AG10803 (cell line): ENCODE measurements at places on chromosomes 4 and X.

DNA sequence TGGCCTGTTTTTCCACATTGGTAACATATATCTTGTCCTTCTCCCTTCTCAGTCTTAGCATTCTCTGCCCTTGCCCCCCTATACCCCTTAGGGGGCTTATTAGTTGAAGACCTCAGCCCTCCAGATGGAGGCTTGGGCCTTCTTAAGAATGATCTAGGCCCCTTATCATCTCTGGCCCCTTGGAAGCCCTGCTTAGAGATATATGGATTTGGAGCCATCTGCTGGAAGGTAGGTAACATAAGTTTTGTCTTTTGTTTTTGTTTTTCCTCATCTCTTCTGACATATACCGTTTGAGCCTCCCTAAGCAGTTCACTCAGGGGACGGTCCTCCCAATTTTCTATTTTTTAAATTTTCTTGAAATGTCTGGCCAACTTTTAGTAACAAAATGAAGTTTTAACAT is 48.3 kb upstream of the NAP1L2 start:
- peak; percentile 0 for DNase-seq

DNA sequence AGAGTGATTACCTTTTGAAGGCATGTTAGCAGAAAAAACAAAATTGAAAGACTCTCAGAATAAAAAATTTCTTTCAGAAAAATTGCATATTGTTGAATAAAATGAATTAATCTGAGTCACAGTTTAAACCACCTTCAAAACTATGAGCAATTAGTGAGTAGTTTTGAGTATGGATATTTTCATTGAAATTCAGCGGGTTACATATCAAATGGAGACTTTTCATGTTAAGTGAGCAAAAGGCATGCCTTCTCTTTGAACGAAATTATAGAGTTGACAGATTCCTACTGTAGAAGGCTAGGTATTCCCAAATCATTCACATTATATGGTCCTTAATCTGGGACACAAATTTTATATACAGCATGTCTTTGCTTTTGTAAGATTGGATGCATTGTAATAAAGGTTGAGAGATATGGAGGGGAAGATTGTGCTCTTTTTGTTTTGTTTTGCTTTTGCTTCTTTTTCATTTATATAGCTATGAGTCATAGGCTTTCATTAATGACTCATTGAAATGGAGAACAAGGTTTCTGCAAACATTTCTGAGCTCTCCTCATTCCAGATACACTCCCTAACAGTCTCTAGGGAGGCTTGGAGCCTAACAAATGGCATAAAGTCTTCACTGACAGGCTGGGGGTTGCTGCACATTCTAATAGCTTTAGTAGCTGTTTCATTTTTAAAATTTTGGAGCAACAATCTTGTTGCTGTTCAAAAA is 21.6 kb downstream of the PCDH18 start:
- peak; percentile 96 for DNase-seq

DNA sequence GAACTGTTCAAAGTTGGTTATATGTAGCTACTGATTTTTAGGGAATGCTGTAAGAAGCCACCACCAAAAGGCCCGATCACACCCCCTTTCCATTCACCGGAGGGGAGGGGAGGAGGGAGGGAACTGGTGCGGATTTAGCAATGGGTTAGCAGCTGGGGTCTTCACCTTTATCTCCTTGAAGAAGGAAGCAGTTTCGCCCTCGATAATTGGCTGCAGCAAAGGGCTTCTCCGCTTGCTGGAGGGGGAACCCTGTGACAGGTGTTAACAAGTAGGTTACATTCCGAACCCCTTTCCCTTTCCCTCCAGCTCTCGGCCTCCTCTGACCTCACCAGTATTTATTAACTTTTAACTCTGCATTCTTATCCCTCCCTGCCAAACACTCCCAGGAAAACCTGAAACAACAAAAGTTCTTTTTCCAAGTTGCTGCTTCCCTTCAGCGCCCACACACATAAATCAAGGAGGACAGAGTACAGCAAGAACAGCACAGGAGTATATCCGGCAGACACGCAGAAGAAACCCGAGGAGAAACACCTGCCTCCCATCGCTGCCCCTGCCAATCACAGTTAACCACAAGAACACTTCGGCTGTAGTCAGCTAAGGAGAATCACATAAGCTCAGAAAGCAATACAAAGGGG is 39.8 kb upstream of the NAP1L5 start:
- no peak for DNase-seq

GRCh38 chr4:78630615-78631014 is 79.0 kb downstream of the ANXA3 start:
- no peak for DNase-seq

GRCh38 chrX:136589966-136590365 is 58.0 kb downstream of the VGLL1 start:
- DNase-seq, result no peak
